ENCODE measurements at places on chromosomes 4 and X.

GRCh38 chr4:13541720-13542576 lies 2.4 kb downstream of the NKX3-2 start:
- no peak for DNase-seq

DNA sequence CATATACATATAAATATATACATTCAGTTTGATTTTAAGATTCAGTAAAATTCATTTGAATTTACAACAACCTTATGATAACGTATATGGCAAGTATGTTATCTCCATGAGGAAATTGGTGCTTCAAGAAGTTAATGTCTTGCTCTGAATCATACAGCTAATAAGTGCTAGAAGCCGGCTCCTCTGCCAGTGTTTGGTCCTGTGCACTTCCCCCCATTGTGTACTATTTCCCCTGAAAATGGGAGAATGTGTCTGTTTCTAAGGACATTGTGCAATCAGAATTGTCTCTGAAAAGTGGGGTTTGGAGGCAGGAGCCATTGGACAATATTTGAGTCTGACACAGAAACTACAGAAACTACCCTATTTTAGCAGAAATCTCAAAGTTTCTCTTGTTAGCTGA lies 135.9 kb downstream of the CPE start:
- peak; percentile 86 for DNase-seq

DNA sequence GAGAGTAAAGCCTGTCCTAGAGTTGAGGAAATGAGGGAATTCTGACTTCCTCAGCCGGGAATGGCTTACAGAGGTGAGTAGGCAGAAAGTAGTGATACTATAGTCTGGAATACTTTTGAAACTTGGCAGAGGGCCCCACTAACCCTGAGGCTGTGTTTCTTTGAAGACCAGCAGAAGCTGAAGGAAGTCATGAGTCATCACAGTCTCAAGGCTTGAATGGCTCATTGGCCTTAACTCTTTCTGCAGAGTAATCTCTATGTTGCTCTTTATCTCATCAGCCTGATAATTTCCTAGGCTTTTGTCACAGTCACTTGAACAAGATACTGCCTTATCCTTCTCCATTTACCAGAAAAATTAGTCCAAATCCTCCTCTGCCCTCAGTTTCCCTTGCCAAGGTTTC lies 80.8 kb downstream of the ANKRD50 start:
- DNase-seq = peak; percentile 98

GRCh38 chrX:7139202-7140081 lies 8.1 kb upstream of the STS start:
- no peak for DNase-seq

DNA sequence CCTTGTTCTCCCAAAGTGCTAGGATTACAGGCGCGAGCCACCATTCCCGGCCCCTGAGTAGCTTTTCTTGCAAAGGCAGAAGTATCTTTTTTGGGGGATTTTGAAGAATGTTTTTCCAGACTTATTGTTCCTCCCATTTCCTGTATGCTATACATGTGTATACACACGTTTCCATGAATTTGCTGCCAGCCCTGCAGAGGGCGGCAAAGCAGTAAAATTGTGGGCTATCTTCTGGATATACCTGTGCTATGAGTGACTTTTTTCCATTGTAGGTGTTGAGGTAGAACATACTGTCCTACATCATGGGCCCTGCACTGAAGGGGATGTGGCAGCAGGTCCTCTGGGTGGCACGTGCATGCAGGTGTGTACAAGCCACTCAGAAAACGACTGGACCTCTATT lies 16.9 kb upstream of the MED28 start:
- DNase-seq = peak; percentile 48

- no peak for DNase-seq
Observed at GRCh38 chr4:117063961-117064696, 21.2 kb downstream of the TRAM1L1 start.

DNA sequence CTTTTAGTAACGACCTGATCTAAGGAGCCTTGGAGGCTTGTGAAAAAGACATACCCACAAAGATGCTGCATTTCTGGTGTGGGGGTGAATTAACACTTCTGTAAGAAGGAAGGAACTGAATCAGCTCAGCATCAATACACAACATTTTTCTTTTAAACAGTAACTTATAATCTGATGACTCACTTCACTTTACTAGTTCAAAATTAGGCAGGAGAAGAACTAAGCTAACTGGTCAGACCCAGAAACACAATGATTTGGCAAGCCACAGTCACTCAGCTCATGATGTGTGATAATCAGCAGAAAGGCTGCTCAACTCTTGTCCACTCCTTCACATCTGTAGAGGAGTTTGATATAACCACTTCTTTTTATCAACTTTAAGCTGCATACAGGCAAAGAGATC lies 4.6 kb downstream of the MMAA start:
- DNase-seq = peak; percentile 53

- DNase-seq = peak; percentile 72
Observed at GRCh38 chr4:140103676-140104075, 50.3 kb downstream of the MAML3 start.

DNA sequence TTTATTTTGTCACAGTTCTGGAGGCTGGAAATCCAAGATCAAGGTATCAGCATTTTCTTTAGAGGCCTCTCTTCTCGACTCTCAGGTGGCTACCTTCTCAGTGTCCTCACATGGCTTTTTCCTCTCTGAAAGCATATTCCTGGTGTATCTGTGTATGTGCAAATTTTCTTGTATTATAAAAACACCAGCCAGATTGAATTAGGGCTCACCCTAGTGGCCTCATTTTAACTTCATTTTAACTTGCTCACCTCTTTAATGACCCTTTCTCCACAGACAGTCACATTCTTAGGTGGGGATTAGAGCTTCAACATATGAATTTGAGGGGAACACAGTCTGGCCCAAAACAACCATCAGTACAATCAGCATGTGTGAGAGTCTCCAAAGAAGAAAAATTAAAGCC lies 542.4 kb upstream of the FAM241A start:
- peak; percentile 38 for DNase-seq

DNA sequence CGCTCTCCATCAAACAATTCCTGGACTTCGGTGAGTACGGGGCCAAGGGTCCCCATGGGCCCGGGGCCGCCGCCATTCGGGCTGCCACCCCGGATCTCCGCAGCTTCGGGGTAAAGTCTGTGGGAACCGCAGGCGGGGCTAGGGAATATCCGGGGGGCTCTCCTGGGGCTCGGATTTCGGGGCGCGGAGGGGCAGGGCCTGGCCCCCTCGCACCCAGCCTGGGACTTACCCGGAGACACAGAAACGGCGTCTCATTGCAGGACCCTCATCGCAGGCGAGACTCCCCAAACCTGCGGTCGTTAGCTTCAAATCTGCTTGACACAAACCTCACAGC lies 413 bp downstream of the PDK3 start:
- no peak for DNase-seq

DNA sequence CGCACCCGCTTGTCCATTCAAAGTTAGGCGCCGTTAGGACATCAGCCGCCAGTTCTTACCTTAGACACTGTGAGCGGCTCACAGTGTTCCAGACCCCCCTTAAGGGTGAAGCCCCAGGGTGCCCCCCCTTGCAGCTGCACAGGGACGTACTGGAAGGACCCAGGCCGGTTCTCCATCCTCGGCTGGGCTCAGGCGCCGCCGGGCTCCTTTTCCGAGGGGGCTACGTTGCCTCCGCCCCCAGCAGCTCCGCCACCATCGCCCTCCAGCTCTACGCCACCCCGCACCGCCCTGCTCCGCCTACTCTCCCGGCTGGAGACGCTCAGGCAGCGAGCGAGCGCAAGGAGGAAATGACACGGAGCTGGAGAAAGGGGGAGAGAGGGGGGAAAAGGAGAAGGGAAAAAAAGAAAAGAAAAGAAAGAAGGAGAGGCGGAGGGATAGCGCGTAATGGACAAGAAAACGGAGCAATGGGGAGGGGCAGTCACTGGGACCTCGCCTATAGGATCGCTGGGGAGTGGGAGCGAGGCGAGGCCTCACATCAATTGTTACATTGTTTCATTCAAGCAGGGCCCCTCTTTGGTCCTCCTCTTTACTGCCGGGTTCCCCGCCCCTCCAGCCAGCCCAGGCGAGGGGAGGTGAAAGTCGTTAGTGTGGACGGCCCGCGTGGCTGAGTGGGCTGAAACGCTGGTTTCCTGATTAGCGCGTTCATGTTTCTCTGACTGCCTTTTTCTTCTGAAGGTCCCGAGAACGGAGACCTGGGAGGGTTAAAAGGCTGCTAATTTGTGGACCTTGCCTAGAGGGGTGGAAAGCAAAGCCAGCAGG lies at the start of gene SHROOM4:
TSS of gene SHROOM4 (minus strand) at position 352 of the 819 bp plus-strand sequence. CDS start at position 176, 176 bp downstream.
- DNase-seq = peak; percentile 90

DNA sequence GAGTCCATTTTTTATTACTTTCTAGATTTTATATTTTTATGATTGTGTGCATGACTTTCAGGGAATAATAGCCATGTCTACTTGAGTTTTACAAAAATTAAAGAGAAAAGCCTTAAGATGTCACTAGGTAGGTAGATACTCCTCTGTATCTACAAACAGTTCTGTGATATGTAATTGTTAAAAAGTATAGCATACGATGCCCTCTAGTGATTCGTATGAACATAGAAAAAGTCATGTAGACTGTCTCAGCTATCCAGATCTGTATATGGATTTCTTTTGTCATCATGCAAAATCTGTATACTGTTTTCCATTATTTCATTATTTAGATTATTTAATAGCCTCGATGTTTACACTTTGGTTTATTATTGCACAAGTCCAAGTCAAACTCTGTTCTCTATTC lies 856.6 kb downstream of the CENPC start:
- peak; percentile 29 for DNase-seq

GRCh38 chrX:1853916-1854315 lies 239.1 kb downstream of the ASMT start:
- no peak for DNase-seq

DNA sequence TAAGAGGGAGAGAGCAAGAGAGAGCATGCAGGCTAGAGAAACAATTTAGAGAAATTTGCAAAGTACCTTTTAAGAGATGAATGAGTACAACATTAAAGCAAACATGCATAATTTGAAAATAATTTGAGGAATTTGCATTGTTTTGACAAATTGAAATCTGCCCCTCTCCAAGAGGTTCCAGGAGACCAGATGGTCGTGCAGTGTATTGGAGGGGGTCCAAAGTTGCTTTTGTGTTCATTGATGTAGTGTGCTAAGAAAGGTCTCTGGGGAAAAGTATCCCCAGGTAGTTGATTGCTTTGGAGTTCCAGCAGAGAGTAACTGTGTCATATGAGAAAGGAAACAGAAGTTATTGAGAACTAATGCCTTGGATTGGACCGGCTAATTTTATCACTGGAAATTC lies 635.0 kb upstream of the TENM3 start:
- no peak for DNase-seq

- peak; percentile 94 for DNase-seq
Observed at GRCh38 chr4:87032884-87033533, 98.2 kb downstream of the AFF1 start.

Measured in endothelial cell of umbilical vein (primary cell).